ENCODE measurements at places on chromosomes 2 and 18. TPM values are rescaled to one million over a fixed set of nuclear protein-coding genes. Genes with fewer than 3 reads are reported as not detected.

The ESPNL gene
- total RNA-seq, result 1.3 TPM

GRCh38 chr2:30612371-30612770 is 165.3 kb downstream of the LCLAT1 start:
- no peak for DNase-seq

- no peak for DNase-seq
These were observed 14.0 kb downstream of the SMARCAL1 start for GRCh38 chr2:216426166-216426777.

GRCh38 chr18:6205706-6206105 is 209.0 kb downstream of the L3MBTL4 start:
- no peak for DNase-seq

GRCh38 chr2:12856934-12857601 is 140.3 kb downstream of the TRIB2 start:
- no peak for DNase-seq

The SERPINB3 gene
- 0.17 TPM for total RNA-seq

DNA sequence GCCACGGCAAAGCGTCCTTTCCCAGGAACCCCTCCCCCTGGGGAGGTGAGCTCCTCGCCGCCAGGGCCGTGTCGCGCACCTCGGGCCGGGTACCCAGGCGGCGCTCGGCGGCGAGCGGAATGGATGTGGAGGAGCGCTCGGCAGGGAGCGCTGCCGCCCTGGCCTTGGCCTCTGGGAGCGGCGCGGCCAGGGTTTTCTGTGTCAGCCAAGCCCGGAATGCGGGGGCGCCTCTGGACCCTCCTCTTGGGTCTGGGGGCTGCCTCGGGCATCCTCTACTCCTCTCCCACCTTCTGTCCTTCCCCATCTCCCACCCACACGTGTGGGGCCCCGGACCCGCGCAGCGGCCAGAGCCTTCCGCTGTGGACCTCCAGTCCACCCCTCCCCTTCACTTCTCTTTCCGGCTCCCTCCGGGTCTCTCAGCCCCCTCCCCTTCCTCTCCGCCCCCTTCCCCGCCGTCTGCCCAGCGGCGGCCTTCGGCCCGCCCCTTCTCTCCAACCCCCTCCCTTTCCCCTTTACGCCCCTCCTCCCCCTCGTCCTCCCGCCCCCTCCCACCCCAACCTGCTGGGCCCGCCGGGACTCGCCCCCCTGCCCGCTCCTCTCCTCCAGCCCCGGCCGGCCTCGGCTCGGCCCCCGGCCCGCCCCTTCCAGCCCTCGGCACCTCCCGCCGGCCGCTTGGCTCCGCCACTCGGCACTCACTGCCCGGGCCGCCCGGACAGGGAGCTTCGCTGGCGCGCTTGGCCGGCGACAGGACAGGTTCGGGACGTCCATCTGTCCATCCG is at the start of gene MERTK:
MERTK (plus strand) TSS at position 684 of the 779 bp plus-strand sequence. CDS start 129 bp downstream, outside the sequence.
- DNase-seq, result peak; percentile 90

DNA sequence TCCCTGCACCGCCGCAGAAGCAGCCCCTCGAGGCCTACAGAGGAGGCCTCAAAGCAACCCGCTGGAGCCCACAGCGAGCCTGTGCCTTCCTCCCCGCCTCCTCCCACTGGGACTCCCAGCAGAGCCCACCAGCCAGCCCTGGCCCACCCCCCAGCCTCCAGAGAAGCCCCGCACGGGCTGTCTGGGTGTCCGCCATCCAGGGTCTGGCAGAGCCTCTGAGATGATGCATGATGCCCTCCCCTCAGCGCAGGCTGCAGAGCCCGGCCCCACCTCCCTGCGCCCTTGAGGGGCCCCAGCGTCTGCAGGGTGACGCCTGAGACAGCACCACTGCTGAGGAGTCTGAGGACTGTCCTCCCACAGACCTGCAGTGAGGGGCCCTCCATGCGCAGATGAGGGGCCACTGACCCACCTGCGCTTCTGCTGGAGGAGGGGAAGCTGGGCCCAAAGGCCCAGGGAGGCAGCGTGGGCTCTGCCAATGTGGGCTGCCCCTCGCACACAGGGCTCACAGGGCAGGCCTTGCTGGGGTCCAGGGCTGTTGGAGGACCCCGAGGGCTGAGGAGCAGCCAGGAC is 31.2 kb downstream of the GPC1 start:
- peak; percentile 43 for DNase-seq

DNA sequence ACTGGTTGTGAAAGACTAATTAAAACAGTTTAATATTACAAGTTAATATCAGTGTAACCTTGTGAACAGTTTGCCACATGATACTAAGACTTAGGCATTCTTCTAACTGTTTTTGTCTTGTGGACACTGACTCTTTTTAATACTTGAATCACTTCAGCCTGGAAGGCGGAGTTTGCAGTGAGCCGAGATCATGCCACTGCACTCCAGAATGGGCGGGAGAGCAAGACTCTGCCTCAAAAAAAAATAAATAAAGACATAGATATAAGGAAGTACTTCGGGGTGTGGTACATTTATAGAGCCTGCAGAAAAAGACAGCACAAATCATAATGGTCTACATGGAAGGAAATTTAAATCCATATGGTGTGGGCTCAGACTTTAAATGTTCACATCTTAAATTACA is 300.4 kb upstream of the NETO1 start:
- DNase-seq, result no peak

The CD8B gene
- 0.35 TPM for total RNA-seq

DNA sequence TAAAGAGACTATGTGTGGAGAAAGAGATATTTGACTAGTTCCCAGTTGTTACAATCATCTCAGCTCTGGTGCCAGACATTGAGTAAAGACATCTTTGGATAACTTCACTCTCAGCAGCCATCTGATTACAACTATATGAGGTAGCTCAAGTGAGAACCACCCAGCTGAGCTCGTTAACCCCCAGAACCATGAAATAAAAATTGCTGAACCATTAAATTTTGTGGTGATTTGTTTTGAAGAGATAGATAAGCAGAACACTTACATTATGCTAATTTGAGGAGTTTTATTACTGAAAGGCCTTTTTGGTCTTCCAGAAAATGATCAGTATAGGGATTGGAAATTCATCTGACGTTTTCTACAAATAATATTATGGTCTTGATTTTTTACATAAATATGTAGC is 101.1 kb downstream of the PMS1 start:
- no peak for DNase-seq

- no peak for DNase-seq
These were observed 2.6 kb downstream of the SLC14A1 start for GRCh38 chr18:45726603-45727002.

GRCh38 chr2:160006475-160006874 is 55.9 kb downstream of the PLA2R1 start:
- no peak for DNase-seq

DNA sequence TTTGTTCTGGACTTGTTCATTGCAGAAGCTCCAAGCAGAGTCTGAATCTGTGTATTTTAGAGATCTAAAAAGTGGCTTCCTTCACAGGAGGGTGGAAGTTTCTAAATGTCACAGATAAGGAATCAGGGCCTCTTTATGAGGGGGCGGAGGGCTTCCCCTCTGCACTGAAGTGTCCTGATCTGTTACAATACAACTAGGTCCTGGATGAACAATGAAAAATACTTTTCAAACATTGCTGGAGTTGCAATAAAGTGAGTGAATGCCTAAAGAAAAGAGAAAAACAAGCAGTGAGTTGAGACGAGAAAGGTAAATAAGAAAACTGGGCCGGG is 179.3 kb upstream of the HDAC4 start:
- DNase-seq, result no peak

The AOX1 gene
- 5.6 TPM for total RNA-seq

- DNase-seq, result no peak
These were observed 7.0 kb downstream of the C2orf81 start for GRCh38 chr2:74414441-74414840.

DNA sequence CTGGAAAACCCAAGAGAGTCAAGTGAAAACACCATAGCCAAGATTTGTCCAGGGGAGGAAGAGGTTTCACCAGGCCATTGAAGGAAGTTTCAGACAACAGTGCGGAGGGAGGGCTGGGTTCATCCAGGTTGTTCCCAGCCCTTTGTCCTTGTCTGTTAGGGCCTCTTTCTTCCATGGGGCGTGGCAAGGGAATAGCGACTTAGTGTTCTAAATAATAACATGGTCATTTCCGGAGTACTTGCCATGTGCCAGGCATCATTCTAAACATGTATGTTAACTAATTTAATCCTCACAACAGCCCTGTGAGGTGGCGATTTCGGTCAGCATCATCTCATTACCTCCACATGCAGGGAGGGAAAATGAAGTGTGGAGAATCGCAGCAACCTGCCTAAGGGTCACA is 77.3 kb downstream of the TCF7L1 start:
- no peak for DNase-seq

GRCh38 chr2:214830794-214831346 is 21.4 kb upstream of the BARD1 start:
- no peak for DNase-seq

- DNase-seq, result no peak
These were observed 1.5 kb upstream of the MPPE1 start for GRCh38 chr18:11909591-11910026.

The SLC1A4 gene
- 0.86 TPM for total RNA-seq

DNA sequence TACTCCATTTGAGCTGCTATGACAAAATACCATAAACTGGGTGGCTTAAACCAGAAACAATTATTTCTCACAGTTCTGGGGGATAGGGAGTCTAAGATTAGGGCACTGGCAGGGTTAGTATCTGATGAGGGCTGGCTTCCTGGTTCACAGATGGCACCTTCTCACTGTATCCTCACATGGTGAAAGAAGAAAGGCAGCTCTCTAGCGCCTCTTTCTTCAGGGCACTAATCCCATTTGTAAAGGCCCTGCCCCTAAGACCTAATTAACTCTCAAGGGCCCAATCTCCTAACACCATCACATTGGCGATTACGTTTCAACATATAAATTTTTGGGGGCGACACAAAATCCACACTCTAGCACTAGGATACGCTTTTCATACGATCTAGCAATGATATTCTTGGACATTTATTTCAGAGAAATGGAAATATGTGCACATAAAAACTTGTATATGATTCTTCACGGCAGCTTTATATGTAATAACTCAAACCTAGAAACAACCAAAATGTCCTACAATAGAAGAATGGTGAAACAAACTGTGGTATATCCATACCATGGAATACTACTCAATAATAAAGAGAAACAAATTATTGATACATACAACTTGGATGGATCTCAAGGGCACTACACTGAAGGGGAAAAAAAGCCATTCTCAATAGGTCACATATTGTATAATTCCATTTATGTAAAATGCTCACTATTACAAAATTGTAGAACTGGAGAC is 111.0 kb downstream of the BCL2L11 start:
- DNase-seq, result no peak

- no peak for DNase-seq
These were observed 102.5 kb downstream of the OLA1 start for GRCh38 chr2:174145827-174146226.

- DNase-seq, result no peak
These were observed 53.7 kb downstream of the EPHA4 start for GRCh38 chr2:221518201-221518934.

DNA sequence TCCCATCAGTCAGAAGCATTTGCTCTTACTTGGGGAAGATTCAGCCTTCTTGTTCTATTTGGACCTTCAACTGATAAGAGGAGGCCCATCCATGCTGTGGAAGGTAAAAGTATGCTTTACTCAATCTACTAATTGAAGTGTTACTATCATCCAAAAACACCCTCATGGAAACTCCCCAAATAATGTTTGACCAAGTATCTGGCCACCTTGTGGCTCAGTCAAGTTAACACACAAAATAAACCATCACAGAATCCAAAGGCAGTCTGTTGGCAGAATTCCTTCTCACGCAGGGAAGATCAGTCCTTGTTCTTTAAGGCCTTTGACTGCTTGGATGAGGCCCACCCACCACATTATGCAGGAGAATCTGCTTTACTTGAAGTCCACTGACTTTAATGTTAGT is 531.2 kb upstream of the SMIM21 start:
- no peak for DNase-seq

GRCh38 chr2:68741805-68742306 is 7.2 kb downstream of the ARHGAP25 start:
- peak; percentile 16 for DNase-seq

The CCDC68 gene
- 0.92 TPM for total RNA-seq

- no peak for DNase-seq
These were observed 301.6 kb upstream of the GULP1 start for GRCh38 chr2:187989925-187990623.

DNA sequence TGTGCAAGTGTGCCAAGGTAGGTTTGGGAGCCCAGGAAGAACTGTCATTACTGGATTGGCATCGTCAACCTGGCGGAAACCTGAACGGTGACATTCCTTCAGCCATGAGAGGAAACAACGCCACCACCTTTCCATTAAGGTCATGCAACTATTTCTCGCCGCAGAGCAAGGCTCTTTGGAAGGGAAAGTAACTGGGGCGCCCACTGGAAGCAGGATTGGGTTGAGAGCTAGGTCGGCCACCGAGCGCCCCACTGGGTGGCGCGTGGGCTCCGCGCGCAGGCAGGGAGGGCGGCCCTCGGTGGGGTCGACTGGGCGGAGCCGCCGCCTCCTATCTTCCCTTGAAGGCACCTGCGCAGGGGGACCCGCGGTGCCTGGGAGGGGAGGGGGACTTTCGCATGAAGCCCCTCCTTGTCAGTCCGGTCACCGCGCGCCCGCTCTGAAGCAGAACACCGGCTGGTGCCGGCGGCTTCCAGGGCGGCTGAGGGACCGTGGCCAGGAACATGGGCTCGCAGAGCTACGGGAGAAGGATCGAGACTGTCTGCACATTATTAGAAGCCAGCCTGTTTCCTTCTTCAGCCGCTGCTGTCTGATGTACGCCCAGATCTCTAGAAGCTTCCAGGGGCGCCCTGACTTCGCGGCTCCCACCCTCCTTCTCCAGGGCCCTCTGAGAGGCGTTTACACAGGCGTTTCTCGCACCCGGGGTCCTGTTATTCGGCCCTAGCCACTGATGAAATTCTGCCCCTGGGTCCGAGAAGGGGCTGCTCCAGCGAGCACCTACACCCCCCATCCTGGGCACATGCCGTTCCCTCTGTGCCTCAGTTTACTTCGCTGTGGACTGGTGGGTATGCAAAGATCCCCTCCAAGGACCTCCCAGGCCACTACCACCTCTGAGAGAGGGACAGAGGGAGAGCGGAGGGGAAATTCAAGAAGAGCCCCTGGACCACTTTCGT is 27.3 kb upstream of the MAL start:
- no peak for DNase-seq

- no peak for DNase-seq
These were observed 135.3 kb downstream of the C1D start for GRCh38 chr2:67927501-67927900.

GRCh38 chr2:23782646-23783045 is 144.3 kb downstream of the ATAD2B start:
- no peak for DNase-seq

- no peak for DNase-seq
These were observed 28.4 kb upstream of the CCDC102B start for GRCh38 chr18:68769461-68769860.

DNA sequence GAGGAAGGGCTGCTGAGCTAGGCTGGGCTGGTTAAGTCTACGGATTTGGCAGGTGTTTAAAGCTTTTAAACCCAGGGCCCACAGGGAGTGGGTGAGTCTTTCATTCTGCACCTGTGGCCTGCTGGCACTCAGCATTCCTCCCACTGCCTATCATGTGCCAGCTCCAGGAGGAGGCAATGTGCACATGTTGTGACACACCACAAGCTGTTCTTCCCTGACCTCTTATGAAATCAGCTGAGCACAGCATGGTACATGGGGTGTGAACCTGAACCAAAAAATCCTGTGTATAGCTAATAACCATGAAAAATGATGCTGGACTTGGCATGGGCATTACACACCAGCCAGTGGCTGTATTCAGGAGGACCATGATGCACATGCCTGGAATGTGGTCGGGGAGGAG is 297.9 kb upstream of the MMADHC start:
- DNase-seq, result no peak

- no peak for DNase-seq
These were observed 3.8 kb downstream of the SLC66A3 start for GRCh38 chr2:11158916-11159573.

Data from H1 (cell line).